ENCODE measurements at places on chromosomes 1 and 21.

GRCh38 chr1:57986432-57986831 lies 560.1 kb downstream of the OMA1 start:
- no peak for DNase-seq

DNA sequence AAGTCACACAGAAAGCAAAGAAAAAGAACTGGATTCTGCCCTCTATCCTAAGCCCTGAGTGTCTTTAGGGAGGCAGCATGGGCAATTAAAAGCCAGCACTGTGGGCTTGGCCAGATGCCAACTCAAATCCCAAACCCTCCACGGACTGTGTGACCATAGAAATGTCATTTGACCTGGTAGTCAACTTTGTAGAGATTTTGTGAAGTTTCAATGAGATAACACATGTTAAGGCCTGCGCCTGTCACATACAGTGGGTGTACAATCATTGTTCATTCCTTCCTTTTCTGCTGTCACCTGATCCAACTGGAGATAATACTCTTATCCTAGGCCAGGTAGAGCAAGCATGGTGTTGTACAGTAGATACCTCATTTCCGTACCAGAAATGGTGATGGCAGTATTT lies 54.2 kb downstream of the TMEM53 start:
- no peak for DNase-seq

DNA sequence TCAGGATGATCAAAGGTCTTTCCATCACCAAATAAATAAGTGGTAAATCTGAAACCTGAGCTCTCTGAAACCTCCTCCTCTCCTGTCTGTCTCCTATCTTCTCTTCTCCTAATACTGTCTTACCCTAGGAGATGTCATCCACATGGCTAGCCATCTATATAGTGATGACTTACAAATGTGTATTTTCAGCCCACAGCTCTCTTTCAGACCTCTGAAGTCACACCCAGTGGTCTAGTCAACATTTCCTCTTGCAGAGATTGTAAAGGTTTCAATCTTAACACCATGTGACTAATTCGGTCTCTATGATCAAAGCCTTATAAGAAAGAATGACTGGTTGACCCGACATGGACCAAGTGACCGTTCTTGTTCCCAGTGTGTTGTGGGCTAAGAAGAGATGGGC lies 63.1 kb upstream of the DPT start:
- DNase-seq = no peak

GRCh38 chr1:23376890-23377811 lies 7.5 kb upstream of the ZNF436 start:
- no peak for DNase-seq

Data from left hindlimb (tissue), 1 donor.